ENCODE measurements at places on chromosomes 3 and 15. TPM values are rescaled to one million over a fixed set of nuclear protein-coding genes. Genes with fewer than 3 reads are reported as not detected.

The GOLGA6L10 gene
- 1.7 TPM for total RNA-seq

GRCh38 chr3:5497497-5497896 is 310.0 kb downstream of the EDEM1 start:
- no peak for DNase-seq

DNA sequence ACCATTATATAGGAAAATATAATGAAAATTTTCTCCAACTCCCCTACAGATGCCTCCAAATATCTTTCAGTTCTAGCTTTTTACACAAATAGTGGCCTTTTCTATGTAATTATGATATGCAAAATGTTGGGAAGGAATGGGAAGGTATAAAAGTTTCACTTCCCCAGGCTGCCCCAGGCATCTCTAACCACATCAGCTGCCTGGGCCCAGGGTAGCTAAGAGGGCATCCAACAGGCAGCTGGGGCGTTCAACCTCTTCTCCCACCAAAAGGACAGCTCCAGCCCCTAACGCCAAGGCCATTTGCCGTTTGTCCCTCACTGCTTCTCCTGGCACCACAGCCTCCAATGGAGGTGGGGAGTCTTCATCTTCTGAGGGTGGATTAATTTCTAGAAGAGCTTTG is 188.1 kb upstream of the TSC22D2 start:
- no peak for DNase-seq

The C15orf61 gene
- total RNA-seq, result 5.7 TPM

- no peak for DNase-seq
These were observed 17.5 kb downstream of the LMCD1 start for GRCh38 chr3:8519156-8519555.

GRCh38 chr3:71520161-71521020 is 63.1 kb downstream of the FOXP1 start:
- no peak for DNase-seq

DNA sequence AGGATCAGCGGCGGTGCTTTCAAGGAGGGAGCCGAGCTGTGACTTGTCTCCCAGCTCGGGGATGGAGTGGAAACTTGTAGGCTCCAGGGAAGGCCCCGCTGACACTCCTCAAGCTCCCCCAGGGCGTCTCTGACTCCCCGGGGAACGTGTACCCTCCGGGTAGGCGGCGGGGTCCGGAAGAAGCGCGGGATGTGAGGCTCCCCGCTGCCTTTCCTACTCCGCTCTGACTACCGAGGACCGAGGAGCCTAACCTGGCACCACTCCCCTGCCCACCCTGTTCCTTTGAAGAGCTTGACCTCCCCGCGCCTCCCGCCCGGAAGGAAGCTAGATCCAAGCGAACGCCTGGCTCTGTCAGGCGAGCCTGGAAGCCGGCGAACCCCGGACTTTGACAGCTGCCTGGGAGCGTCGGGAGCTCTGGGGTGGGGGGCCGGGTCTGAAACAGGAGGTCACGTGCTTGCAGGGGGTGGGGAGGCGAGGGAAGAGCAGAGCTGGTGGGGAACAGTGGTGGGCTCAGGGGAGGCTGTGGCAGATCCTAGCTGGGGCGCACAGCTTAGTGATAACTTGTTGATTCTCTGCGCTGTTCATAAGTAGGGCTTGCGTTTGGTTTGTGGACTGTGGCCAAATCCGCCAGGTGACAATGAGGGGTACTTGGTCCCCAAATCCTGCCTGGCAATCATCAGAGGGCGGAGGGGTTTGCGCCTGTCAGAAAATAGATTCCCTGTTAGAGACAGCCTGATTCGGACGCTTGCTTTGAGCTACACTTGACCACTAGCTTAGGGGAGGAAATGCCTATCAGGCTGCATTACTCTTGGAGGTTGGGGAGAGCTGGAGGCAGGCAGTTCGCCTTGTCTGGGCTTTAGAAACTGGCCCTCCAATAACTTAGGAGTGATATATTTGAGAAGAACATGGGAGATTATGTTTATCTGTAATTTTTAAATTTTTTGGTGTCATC is 1.2 kb downstream of the CLSTN2 start:
- no peak for DNase-seq

GRCh38 chr3:101155825-101156224 is 162.6 kb upstream of the ABI3BP start:
- no peak for DNase-seq

- no peak for DNase-seq
These were observed 2.6 kb upstream of the WDR6 start for GRCh38 chr3:49004352-49005302.

DNA sequence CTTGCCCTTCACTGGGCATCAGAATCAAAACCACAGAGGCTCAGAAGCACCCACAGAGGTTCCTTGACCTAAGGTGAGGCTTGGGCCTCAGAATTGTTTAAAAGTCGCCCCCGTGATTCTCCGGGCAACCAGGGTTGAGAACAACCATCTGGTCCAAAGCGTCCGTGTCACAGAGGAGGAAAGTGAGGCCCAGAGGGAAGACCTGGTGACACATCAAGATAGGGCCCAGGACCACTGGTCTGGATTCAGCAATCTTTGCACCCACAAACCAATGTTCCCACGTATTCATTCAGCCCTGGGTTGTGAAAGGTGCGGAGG is 272.6 kb downstream of the UACA start:
- DNase-seq, result no peak

DNA sequence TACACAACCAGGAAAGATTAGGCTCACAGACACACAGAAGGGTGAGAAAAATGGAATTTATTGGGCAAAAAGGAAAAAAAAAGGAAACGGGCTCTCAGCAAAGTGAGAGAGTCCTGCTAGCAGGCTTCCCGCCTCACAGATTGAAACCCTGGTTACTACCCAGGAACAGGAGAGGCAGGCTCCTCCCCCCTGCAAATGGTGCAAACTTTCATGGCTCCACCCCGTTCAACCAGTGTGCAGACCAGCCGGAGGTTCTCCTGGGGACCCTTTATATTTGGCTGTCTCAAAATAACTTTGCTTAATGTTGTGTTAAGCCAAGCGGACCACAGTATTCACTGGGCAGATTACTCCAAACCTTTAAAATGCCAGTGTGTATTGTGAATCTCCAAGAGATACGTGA is 40.3 kb downstream of the IL1RAP start:
- no peak for DNase-seq

GRCh38 chr3:149085828-149086231 is 503 bp downstream of the HLTF start:
- no peak for DNase-seq

DNA sequence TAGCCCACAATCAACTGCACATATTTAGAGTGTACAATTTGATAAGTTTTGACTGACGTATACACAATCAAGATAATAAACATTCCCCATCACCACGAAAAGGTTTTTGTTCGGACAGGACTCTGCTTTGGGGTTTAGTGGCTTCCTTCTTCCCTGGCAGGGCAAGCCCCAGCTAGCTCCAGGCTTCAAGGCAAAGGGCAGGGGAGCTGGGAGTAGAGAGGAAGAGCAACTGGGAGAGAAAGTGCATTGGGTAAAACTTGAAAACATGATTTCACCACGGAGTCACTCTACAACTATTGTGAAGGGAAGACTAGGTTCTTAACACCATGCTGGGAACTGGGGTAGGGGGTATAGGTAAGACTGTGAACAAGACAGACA is 185.1 kb upstream of the UBE2E1 start:
- no peak for DNase-seq

DNA sequence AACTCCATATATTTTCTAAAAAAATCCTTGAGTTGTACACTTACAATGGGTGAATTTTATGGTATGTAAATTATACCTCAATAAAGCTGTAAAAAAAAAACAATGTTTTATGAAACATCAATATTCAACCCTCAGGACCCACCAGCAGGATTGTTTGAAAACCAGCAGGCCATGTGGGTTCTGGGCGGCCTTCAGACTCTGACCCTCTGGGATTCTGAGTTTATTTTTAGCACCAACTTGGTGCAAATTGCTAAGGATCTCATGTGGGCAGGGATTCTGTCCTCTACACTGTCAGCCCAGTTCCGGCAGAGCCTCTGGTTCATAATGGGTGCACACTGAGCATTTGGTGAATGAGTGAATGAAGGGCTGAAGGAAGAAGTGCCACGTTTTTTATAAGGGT is 24.2 kb upstream of the TSEN2 start:
- DNase-seq, result no peak

- no peak for DNase-seq
These were observed 35.1 kb upstream of the THSD4 start for GRCh38 chr15:71080166-71080565.
